ENCODE measurements at places on chromosomes 2 and 18.

DNA sequence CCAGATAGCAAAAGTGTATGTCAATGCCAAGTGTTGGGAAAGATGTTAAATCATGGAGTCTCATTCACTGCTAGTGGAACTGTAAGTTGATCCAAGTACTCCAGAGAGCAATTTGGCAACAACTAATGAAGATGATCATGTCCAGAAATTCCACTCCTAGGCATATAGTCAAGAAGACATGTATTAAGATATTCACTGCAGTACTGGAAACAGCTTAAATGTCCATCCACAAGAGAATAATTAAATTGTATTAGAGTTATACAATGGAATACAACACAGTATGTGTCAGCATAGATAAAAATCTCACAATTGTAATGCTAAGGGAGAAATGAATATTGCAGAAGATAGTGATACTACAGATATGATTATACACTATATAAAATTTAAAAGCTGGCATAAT is 15.2 kb upstream of the LBH start:
- no peak for DNase-seq

- DNase-seq = no peak
Observed at GRCh38 chr2:233772583-233772982, 5.5 kb upstream of the MROH2A start.

DNA sequence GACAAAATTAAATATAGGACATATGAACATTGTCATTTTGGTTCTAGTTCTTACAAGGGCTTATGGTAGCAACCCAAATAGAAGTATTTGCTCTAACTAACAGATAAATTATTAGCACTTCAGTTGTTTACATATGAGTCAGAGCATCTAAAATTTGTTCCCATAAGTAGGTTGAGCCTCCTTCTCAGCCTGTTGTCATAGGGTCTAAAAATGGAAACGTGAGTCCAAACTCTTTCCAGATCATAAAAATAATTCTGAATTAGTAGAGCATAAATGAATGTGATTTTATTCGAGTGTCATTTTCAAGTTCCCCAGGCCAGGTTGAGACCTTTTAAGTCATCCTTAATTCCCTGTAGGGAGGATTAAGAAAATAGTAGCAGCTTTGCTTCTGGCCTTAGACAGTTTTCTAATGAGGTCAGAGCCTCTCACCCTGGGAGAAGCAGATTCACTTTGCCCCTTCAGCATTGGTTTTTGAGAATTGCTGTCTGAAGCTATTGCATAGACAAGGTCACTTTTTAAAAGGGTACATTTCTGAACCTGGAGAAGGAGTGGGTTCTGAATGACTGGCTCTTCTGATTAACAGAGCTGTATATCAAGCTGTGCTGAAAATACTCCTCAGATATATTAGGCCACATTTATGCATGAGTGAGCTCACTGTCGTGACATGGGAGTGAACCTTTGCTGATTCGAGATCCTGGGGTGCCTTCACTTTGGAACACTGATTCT is 164.3 kb downstream of the NEDD4L start:
- DNase-seq = no peak

GRCh38 chr2:143150287-143150686 is 21.1 kb downstream of the ARHGAP15 start:
- no peak for DNase-seq

- DNase-seq = no peak
Observed at GRCh38 chr2:100224988-100225710, 82.8 kb upstream of the AFF3 start.

DNA sequence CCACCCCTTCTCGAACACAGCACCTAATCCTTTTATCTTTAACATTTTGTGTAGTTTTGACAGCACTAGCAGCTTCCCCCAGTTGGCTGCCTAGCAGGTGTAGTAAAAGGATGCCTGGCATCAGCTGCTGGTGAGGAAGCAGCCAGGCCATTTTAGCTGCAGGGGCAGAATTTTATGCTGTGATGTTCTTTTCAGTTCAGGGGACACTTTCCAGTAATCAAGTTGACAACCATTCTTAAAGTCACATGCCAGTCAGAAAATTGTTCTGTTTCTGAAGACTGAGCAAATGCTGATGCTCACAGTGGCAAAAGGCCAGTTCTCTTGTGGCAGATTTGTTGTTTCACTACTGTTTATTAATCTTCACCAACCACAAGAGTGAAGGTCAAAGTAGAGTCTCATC is 570.8 kb downstream of the CCDC85A start:
- no peak for DNase-seq

DNA sequence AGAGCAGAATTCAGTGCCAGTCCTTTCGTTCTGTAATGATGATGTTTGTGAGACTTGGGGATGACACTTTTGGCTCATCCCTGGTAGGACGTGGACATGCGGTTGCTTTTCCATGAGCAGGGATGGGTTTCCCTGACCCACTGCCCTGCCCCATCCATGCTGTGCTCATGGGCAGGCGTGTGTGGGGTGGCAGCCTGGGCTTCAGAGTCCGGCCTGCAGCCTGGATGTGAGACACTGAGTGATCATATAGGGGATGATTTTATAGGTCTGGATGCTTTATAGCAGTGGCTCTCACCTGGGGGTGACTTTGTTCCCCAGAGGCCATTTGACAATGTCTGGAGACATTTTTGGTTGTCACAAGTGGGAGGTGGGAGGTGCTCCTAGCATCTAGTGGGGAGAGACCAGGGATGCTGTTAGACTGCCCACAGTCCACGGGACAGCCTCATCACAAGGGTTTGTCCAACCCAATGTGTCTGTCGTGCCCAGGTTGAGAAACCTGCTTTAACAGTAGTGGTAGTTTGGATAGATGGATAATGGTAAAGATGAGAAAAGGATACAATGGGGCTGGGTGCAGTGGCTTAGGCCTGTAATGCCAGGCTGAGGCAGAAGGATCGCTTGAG is 38.9 kb downstream of the LDLRAD4 start:
- no peak for DNase-seq

GRCh38 chr2:108919571-108920373 is 69.2 kb downstream of the EDAR start:
- DNase-seq = no peak

All from RKO (cell line).